ENCODE measurements at places on chromosomes 16 and 17.

GRCh38 chr16:30397776-30398660 is 2.8 kb downstream of the ZNF48 start:
- DNase-seq = no peak

- DNase-seq = no peak
Measured at GRCh38 chr17:71405101-71405500, 715.7 kb upstream of the SOX9 start.

- DNase-seq = no peak
Measured at GRCh38 chr17:51630101-51630671, 369.8 kb downstream of the UTP18 start.

- DNase-seq = no peak
Measured at GRCh38 chr16:27922433-27922832, 141.1 kb downstream of the GSG1L start.

DNA sequence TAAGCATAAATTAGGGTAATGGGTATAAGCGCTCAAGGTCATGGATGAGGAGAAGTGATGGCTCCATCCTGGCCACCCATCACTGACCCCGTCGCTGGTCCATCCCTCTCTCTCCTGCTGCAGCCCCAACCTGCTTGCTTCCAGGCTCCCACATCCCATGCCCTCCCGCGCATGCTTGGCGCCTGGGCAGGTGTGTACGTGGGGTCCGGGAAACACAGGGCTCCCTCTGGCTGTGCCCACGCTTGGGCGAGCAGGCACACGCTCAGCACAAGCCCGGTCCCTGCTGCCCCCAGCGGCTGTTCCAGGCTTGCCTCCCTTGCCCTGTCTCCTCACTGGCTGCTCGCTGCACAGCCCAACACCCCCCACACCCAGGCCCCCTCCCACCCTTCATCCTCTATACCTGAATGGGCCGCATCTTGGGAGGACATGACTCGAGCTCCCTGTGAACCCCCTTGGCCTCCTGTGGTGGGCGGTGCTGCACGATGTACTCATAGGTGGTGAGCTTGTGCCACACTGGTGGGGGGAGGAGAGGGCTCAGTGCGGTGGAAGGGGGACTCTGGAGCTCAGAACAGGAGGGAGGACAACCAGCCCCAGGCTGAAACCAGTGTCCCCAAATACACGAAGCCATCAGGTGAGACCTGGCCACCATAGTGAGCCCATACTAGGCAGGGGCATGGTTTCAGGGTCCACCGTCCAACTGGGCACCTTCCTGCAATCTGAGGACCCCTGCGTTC is 4.7 kb upstream of the TPPP3 start:
- no peak for DNase-seq

DNA sequence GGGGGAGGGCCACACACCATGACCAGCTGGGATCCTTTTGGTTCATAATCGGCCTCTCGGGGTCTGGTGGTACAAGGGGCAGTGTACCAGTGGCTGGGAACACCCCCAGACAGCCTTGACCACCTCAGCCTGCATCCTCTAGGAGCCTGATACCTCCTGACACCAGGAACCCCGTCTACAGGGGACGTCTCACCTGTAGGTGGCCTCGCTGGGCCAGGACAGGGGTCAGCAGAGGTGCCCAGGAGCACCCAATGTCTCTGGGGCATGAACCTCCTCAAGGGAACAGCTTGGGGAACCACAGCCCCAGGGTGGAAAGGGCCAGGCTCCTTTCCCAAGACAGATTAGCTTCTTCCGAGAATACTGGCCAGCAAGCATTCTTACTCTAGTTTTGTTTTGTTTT is 2.5 kb upstream of the METRNL start:
- DNase-seq = no peak

DNA sequence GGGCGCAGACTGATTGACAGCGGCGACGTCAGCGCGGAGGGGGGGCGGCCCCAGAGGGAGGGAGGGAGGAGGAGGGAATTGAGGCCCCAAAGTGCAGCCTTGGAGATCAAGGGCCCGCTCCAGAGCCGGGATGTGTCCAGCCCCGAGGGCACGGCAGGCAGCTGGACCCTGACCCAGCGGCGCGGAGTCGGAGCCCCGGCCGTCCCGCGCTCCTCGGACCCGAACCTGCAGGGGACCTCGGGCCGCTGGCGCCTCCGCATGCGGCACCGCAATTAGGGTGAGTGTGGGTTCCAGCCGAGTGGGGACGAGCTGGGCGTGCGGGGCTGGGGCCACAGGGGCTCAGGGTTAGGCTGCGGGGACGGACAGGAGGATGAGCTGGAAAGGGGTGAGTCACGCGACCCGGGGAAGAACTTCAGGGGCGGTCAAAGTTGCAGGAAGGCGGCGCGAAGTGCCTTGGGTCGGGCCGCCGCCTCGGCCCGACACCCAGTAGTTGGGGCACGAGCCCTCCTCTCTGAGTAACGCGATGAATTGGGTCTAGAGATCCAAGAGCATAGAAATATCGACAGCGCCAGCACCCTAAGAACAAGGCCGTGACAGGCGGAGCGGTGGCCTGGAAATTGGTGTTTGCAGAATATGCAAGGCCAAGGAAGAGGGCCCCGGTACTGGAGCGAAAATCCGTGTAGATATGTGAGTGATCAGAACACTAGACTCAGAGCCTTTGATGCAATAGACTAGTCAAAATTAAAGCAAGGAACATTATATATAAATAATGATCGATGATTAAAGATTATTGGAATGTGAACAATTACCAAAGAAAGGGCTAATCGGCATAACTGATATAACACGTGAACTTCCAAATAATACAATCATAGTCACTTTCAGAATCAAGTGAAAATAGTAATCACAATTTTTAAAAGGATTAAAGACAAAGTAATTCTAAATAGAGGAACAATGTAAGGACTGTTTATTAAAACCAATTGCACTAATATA is at the start of gene TBX4:
Gene TBX4, plus strand, starts transcription at position 122 of the 990 bp plus-strand sequence. CDS start 4,069 bp downstream, outside the sequence.
- DNase-seq = no peak

Data from left forelimb (tissue), 1 donor.